ENCODE measurements at places on chromosomes 4 and X.

DNA sequence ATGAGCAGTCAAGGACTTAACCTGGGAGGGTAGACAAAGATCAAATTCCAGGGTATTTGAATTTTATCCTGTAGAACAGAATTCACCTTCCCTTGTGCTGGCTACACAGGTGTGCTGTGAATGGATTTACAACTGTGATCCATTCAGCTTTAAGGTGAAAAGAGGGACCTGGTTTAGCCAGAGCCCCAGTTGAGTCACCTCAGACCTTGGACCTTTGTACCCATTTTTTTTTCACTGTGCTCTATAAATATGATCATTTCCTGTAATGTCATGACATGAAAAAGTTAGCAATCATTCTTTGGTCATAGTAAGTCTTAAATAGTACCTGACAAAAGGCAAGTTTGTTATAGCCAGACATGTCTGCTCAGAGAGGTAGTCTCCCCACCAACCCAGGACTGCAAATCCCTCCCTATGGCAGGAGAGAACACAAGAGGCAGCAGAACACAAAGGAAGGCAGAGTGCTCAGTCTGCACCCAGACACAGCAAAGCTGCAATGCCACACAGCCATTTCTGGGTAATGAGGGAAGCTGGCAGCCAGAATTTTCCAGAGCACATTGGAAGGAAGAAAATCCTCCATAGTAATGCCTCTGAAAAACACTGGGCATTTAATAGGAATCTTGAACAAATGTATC is 77.9 kb downstream of the CXXC4 start:
- DNase-seq = peak; percentile 8

- no peak for DNase-seq
Measured at GRCh38 chr4:161291222-161291621, 872.6 kb downstream of the FSTL5 start.

- no peak for DNase-seq
Measured at GRCh38 chr4:110799211-110799610, 176.3 kb upstream of the PITX2 start.

GRCh38 chr4:2091990-2092668 is 33.0 kb downstream of the NAT8L start:
- no peak for DNase-seq

DNA sequence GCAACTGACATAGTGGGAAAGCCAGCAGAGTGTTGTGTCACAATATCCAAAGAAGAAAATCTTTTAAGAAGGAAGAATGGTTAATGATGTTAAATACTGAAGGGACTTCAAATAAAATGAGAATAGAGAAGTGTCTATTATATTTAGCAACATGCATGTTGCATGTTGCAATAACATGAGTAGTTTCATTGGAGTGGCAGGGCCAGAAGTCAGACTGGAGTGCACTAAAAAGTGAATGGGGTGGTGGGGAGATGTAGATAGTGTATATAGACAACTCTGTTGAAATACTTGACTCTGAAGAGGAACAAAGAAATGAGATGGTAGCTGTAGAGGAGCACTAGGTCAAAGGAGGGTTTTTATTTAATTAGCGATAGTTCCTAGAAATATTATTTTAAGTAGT is 9.5 kb upstream of the AMMECR1 start:
- DNase-seq = no peak

Measured in left colon (tissue), 2 donors.